NCI-H345 (cell line): ENCODE measurements at places on chromosomes 7 and 10.

DNA sequence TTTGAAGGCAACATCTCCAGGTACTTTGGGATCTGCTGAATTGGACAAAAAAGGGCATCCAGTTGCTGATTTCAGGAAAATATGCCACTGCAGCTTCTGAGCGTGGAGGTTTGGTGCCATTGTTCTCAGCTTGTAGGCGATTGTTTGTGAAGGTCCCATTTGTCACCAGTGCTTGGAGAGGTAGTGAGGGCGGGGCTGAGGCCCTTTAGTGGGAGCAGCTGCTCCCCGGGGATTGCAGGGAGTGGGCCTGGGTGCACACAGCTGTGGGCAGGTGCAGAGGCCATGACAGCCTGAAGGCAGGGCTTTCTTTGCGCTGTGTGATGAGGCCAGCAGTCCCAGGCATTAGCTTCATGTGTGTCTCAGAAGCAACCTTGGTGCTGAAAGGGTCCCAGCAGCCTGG is 3.9 kb downstream of the FAM20C start:
- DNase-seq, result peak; percentile 83

GRCh38 chr7:44632196-44632595 is 25.8 kb downstream of the OGDH start:
- DNase-seq, result no peak

DNA sequence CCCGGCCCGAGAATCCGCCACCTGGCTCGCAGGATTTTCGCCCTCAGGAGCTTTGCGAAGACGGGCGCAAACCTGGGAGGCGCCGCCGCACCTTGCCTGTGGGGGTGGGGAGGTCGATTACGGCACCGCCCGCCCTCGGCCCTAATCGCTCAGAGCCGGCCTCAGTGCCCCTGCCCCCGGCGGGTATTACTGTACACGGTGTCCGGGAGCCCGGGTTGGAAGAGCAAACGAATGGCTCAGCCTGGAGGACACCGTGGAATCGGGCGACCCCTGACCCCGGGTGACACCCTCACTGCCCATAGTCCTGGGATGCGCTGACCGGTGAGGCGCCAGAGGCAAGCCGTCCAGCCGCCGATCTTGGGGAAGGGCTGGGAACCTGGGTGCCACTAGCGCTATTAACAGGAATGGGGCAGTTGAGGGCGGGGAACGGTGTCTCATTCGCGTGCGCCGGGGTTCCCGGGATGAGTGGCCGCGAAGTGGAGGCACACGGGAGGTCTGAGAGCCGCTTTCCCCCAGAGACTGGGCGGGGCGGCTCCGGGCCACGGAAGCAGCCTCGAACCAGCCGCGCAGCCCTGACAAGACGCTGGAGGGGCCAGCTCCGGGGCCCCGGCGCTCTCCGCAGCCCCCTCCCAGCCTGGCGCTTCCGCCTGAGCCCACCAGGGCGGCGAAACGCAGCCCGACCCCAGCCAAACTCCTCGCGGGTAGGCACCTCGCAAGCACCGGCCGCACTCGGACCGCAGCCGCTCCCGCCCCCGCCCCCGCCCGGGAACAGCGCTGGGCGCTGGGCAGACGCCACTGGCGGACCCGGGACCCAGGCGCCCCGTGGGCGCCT is 167.5 kb downstream of the NRF1 start:
- DNase-seq, result peak; percentile 15

- no peak for DNase-seq
Measured at GRCh38 chr7:92557808-92558362, 29.3 kb downstream of the RBM48 start.

GRCh38 chr10:86728056-86728455 is 28.4 kb upstream of the BMPR1A start:
- DNase-seq, result no peak

DNA sequence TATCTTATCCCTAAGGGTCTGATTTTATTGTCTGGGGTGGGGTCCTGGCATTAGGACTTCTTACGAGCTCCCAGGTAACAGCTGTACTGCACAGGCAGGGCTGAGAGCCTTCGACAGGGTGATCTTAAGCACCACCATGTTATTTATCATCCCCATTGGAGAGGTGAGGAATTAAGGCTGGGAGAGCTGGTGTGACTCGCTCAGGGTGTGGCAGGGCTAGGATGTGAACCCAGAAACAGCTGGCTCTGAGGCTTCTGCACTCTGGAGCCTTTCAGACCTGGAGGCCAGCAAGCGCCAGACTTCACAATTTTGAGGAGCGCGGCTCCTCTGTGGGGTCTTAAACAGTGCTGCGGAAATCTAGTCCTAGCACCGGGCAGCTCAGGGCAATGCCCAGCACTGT is 27.4 kb upstream of the NDST2 start:
- no peak for DNase-seq

GRCh38 chr7:30382607-30383006 is 96.0 kb downstream of the NOD1 start:
- no peak for DNase-seq

GRCh38 chr7:99019523-99020412 is 124.1 kb downstream of the SMURF1 start:
- DNase-seq, result no peak

GRCh38 chr10:5544216-5544805 is 19.6 kb downstream of the CALML3 start:
- DNase-seq, result no peak

GRCh38 chr7:27576360-27576944 is 86.2 kb downstream of the HIBADH start:
- DNase-seq, result peak; percentile 49

DNA sequence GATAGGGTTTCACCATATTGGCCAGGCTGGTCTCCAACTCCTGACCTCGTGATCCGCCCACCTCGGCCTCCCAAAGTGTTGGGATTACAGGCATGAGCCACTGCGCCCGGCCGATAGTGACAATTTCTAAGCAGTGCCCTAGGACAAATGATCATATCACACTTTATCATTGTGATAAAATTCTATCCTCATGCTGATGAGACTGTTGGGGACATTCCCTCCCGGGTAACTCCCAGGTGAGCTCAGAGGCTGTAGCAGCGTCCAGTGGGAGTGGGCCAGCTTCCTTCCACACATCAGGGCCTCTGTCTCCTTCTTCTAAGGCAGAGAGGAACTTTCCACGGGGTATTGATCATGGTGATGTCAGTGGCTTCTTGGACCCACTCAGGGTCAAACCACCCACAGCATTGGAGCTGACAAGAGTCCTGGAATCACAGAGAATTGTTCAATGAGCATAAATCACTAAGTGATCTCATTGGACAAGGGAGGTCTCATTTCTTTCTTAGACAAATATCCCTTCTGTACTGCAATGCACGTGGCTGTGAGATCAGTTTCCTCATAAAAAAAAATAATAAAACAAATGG is 256.1 kb downstream of the KLF6 start:
- DNase-seq, result no peak

DNA sequence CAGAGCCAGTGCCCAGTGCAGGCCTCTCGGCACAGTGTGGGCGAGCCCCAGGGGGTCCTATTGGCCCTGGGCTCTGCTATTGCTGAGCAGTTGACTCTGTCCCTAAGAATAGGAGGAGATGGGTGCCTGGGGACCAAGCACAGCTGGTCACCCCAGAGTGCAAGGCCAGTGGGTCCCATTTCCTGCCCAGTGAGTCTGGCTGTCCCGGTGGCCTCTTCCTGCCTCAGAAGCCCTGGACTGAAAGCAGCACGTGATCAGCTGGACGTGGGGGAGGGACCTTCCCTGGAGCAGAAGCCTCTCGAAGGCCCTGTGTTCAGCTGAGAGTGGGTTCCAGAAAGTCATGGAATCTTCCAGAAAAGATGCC is 42.0 kb downstream of the PWWP2B start:
- no peak for DNase-seq

- DNase-seq, result no peak
Measured at GRCh38 chr10:19421674-19422073, 373.1 kb downstream of the MALRD1 start.

DNA sequence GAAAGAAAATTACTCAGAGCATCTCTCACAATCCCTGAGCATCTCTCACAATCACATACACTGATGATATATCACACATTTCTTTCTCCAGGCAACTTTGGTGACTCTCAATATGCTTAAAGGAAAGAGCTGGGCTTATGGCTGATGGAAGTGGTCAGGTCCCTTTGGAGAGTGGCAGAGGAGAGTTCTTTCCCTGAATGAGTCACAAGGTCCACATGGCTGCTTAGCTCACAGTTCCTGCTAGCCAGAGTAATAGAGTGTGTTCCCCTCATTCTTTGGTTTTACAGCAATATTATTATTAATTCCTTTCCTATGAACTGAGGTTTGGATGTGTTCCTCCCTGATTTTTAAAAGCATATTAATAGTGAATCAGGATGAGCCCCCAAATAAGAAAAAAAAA is 287.4 kb downstream of the C7orf25 start:
- no peak for DNase-seq

DNA sequence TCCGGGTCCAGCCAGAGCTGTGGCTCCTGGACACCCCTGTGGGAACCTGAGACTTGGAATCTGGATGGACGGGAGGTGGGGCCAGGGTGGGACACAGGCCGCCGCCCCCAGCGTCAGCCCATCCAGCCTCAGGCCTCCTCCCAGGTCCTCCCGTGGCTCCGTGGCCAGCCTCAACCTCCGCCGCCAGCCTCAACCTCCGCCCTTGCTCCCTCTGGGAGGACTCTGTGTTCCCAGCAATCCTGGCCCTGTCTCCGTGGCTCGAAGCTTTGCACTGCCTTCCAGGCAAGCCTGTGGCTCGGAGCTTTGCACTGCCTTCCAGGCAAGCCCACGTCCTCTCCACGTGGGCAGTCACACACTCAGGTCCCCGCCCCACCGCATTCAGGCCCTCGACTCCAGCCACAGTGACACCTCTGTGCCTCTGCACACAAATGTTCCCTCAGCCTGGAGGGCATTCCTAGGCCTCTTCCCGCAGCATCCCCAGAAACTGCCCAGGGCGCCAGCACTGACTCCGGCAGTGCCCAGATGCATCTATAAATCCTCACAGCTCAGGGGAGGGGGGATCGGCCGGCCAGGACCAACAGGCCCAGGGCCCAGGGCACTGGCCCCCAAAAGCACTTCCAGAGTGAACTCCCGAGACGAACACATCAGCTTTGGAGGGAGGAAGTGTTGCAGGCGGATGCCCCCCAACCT is 44.7 kb upstream of the PDGFA start:
- no peak for DNase-seq

DNA sequence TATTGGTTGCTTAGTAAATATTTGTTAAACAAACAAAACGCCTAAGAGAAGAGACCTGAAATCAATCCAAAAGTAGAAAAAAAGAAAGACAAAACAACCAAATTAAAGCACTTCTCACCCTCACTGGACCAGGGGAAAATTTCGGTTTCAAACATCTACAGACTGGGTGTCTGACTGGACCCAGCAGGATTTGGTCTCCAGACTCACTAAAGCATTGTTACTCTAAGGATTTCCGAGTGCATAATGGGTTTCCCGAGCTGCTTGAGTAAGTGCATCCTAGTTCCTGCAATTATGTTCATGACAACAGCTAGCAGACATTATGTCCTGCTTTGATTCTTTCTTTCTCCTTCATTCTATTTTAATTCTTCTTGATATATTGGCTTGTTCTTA is 51.8 kb upstream of the FAM3C start:
- DNase-seq, result no peak

DNA sequence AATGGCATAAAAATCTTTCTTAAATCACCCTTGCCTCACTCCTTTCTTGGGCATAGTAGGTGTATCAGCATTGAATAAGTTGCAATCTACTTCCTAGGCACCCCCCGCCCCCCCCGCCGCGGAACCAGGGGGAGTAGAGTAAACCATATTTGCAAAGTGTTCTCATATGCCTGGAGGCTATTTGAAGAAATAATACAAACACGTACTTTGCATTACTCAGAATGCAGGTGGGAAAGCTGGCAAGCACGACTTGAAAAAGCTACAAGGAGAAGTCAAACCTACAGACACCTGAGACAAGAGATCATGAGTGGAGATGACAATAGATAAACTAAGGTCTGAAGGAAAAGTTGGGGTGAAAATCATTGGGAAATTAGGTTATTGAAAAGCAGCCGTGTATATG is 65.6 kb downstream of the POM121L12 start:
- DNase-seq, result no peak

DNA sequence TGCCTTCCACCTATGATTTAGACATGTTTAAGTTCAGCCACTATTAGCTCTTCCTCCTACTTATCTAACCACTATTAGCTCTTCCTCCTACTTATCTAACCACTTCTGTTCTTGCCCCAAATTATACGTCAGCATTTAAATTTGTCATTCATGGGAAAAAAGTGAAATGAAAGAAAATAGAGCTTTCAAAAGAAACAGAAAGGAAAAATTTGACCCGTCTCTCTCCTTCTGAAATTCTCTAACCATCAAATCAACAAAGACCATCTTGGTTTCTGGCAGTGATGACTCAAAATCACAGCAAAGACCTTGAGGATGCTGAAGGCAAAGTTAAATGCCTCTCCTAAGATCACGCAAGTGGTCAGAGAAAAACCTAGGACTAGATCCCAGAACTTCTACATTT is 2.6 kb downstream of the LIPA start:
- no peak for DNase-seq

DNA sequence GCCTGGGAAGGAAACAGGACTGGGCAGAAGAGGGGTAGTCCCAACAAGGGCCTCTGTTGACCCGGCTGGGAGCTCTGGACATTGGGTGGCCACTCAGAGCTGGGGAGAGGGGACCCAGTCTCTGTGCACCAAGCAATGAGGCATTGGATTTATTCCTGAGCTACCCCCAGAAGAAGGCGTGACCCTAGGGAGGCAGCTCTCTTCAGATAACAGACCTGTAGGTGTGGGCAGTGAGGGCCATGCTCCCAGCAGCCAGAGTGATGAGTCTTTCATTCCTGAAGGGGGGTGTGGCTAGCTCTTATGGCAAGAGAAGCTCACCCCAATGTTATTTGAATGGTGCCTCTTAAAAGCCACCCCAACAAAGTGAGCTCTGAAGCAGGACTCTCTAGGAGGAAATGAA is 20.4 kb downstream of the TEX36 start:
- no peak for DNase-seq

DNA sequence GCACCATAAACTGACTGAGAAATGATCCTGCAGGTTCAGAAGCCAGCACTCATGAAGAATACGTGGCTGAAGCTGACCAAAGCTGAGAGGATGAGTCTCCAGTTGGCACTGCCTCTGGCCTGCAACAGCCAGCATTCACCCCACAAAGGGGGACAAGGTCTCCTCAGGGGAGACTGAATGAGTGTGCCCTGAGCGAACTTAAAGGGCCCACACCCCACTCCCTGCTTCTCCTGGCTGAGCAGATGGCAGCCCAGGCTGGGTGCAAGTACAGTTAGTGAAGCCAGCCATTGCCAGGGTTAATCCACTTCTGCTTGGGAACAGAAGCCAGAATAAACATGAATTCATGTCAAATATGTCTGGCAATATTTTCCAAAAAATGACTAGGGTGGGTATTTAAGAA is 98.1 kb downstream of the PPP1R17 start:
- DNase-seq, result no peak

- DNase-seq, result no peak
Measured at GRCh38 chr7:30906515-30907240, 5.0 kb upstream of the AQP1 start.

- peak; percentile 51 for DNase-seq
Measured at GRCh38 chr7:21256310-21256877, 171.5 kb upstream of the SP4 start.
